ENCODE measurements at places on chromosomes 16 and 17. TPM values are rescaled to one million over a fixed set of nuclear protein-coding genes. Genes with fewer than 3 reads are reported as not detected.

DNA sequence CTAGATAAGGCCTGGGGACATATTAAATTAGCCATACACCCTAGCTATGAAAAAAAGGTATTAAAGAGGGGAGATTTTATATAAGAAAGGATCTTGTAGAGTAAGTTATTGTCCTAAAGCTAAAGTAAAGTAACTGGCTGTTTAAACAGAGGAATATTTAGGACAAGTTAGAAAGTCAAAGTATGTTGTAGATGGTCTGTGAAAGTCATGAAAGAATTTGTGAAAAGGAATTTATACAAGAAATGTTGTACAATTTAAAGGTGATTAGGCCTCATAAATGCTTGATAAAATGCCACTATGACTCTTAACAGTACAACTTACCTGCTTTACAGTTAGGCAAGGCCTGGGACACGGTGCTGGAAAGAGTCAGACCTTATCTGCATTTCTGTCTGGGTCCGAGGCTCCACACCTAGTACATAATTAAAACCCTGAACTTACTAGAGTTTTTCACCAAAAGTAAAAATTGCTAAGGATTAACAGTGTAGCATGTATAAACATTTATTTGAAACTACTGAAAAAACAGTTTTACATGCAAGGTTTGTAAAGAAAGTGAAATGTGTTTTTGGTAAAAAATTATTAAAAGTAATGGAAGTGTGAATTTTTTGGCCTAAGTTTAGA is 445.3 kb upstream of the TOM1L1 start:
- DNase-seq = no peak

CIITA gene
- total RNA-seq = 11.9 TPM

DNA sequence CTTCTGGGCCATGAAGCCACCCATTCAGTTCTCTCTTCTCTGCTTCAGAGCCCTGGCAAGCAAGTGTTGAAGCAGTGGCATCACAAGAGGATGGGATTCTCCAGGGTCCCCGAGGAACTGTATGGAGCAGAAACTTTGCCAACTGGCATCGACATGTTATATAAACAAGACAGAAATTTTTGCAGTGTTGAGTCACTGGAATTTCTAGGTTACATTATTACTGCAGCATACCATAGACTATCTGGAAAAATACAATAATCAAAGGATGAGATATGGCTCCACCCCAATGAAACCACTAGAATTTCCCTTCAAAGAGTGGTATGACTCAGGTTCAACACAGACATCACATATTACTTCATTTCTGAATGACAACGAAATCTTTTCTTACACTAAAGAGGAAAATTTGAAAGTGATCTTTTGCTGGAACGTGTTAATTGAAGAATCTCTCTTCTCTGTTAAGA is 343.0 kb upstream of the DYNLRB2 start:
- no peak for DNase-seq

KRTAP2-3 gene
- total RNA-seq = not detected

CHST4 gene
- total RNA-seq = not detected

DNA sequence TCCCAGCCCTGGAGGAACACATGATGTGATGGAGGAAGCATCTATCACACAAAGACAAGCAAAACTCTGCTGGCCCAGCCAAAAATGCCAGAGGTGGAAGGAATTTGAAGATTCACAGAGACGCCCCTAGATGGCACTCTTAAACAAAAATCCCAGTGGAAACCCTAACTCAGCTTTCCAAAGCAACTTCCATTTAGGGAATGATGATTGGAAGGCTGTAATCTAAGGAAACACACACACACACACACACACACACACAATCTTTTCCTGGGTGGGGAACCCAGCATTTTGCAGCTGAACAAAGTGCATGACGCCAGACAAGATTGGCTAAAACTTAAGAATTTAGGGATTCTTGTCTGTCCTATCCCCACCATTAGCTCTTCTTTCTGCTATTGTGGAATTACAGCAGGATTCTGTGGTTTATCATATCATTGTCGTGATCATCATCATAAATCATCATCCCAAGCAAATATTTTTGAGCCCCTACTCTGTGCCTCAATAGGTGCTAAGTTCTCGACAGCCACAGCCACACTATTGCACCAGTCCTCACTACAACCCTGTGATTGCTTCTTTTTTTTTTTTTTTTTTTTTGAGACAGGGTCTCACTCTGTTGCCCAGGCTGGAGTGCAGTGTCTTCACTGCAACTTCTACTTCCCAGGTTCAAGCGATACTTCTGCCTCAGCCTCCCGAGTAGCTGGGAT is 1.6 kb upstream of the LDAF1 start:
- DNase-seq = no peak

SOST gene
- not detected for total RNA-seq

All from CD8-positive, alpha-beta memory T cell (primary cell).